ENCODE measurements at places on chromosomes 16 and 17.

- no peaks in the 10 kb centered on the region for H3K27me3 ChIP-seq
- peak overlapping the region; percentile 40 for H3K27ac ChIP-seq
- no peaks in the 10 kb centered on the region for H3K36me3 ChIP-seq
These were observed 12.2 kb upstream of the TERF2 start for GRCh38 chr16:69397821-69398521.

DNA sequence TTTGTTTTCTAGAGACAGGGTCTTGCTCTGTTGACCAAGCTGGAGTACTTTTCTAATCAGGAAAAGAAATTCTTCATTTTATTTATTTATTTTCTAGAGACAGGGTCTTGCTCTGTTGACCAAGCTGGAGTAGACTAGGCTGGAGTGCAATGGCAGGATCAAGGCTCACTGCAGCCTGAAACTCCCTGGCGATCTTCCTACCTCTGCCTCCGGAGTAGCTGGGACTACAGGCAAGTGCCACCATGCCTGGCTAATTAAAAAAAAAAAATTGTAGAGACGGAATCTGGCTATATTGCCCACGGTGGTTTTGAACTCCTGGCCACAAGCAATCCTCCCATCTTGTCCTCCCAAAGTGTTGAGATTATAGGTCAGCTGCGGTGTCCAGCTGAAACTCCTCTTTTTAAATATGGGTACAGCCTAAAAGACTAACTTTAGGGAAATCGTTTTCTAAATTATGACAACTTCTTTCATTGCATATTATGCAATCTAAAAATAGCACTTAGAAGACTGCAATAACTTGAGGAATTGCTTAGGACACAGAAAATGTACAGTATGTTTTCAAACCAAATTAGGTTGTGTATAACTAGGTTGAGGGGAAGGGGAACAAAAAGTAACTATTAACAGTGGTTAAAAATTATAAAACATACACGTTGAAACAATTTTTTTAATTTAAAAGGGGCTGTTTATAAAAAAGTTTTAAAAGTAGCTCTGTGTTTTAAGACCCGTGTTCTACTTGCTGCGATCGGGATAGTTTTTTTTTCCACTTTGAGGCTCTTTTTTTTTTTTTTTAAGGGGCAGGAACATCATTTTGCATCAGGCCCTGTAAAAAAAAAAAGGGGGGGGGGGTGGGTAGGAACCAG lies 4.7 kb downstream of the PRAC1 start:
- H3K27me3 ChIP-seq, result no peaks in the 10 kb centered on the region
- no peaks in the 10 kb centered on the region for H3K36me3 ChIP-seq
- DNase-seq, result no peak
- H3K4me3 ChIP-seq, result no peak overlapping the region
- H3K4me1 ChIP-seq, result no peaks in the 10 kb centered on the region
- H3K27ac ChIP-seq, result no peak overlapping the region

- no peak overlapping the region for H3K27ac ChIP-seq
- no peaks in the 10 kb centered on the region for H3K4me1 ChIP-seq
- no peaks in the 10 kb centered on the region for H3K36me3 ChIP-seq
- H3K27me3 ChIP-seq, result no peaks in the 10 kb centered on the region
- H3K4me3 ChIP-seq, result no peak overlapping the region
- no peak for DNase-seq
These were observed 482.2 kb upstream of the SOX9 start for GRCh38 chr17:71638668-71639067.

DNA sequence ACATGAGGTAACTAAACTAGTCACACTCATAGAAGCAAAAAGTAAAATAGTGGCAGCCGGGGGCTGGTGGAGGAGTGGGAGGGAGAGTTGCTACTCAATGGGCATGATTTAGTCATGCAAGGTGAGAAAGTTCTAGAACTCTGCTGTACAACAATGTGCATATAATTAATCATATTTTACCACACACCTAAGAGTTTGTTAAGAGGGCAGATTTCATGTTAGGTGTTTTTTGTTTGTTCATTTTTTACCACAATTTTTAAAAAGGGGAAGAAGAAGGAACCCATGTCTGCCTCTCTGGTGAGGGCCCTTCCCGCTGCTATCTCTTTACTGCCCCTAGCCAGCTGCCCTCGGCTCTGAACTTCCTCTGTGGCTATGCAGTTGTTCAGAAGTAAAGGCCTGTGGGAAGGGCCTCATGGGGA lies 11.2 kb downstream of the CD300LB start:
- no peaks in the 10 kb centered on the region for H3K27me3 ChIP-seq
- no peak overlapping the region for H3K4me3 ChIP-seq
- no peaks in the 10 kb centered on the region for H3K4me1 ChIP-seq

- H3K4me1 ChIP-seq, result no peaks in the 10 kb centered on the region
- H3K36me3 ChIP-seq, result peaks cover 4% of the 10 kb centered on the region
- no peaks in the 10 kb centered on the region for H3K27me3 ChIP-seq
- H3K4me3 ChIP-seq, result no peak overlapping the region
These were observed 6.6 kb downstream of the POLR2C start for GRCh38 chr16:57469046-57469445.

DNA sequence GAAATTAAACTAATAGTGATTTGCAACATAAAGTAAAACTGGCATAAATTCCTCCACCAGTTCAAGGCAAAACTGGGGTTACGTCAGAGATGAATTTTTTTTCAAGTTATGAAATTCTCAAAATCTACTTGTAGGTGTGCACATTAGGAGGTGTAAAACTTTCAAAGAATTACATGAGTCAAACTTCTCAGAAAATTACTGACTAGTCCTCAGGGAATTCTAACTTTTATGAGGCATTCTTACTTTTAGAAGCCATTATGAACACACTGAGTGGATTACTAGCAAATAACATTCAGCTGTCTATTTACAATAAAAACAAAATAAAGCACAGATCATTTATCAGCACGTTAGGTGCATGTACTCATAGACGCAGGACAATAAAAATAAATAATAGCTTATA lies 348.7 kb downstream of the CDH11 start:
- DNase-seq, result no peak
- H3K36me3 ChIP-seq, result no peaks in the 10 kb centered on the region
- H3K27ac ChIP-seq, result no peak overlapping the region
- no peaks in the 10 kb centered on the region for H3K27me3 ChIP-seq
- no peak overlapping the region for H3K4me3 ChIP-seq
- no peaks in the 10 kb centered on the region for H3K4me1 ChIP-seq

Measured in breast epithelium (tissue), 4 donors.